ENCODE measurements at places on chromosomes 7 and 10.

DNA sequence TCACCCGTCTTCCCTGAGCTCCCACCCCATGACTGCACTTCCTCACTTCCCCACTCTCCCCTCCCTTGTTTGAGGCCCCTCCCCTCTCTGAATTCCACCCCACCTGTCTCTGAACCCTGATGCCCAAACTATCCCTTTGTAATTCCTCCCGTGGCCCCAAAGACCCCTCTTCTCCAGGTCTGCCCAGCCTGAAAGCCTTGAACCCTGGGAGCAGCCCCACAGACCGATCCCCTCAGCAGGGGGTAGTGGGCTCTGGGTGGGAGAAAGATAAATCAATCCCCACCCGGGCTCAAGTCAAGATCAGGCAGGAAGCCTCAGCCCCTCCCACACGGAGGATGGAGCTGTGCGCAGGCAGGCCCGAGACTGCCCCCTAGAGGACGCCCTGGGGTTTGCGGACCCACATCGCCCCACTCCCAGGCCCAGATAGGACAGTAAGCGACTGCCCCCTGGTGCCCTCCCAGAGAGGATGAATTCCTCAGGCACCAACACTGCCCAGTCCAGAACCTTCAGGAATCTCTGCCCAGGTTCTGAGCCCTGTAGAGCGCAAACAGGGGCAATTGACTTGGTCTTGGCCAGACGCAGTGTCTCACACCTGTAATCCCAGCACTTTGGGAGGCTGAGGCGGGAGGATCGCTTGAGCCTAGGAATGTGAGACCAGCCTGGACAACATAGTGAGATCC, 11.7 kb downstream of the HSPB1 start:
- DNase-seq, result peak; percentile 95

GRCh38 chr7:155172141-155172540, 102.0 kb downstream of the HTR5A start:
- DNase-seq, result no peak

GRCh38 chr7:63925626-63926460, 72.8 kb upstream of the ZNF722 start:
- peak; percentile 97 for DNase-seq

GRCh38 chr7:41832941-41833340, 130.1 kb upstream of the INHBA start:
- no peak for DNase-seq

DNA sequence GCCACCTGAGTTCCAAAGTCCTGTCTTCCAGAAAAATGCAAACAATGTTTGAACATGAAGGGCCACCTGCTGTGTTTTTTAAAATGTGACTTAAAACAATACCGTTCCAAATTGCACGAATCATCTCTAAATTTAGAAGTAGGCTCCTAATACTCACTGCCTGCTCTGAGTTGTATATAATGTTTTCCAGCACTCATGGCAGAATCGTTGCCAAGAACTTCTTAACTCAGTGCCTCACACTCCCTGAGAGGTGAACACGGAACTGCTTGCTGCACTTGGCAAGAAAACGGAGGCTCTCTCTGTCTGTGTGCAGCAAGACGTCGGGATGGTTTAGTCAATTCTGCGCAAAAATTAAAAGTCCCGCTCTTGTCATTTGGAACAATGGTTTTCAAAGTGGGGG, 757.3 kb upstream of the AUTS2 start:
- no peak for DNase-seq

- DNase-seq, result no peak
These were observed 6.3 kb upstream of the KCNMA1 start for GRCh38 chr10:77643795-77644468.

DNA sequence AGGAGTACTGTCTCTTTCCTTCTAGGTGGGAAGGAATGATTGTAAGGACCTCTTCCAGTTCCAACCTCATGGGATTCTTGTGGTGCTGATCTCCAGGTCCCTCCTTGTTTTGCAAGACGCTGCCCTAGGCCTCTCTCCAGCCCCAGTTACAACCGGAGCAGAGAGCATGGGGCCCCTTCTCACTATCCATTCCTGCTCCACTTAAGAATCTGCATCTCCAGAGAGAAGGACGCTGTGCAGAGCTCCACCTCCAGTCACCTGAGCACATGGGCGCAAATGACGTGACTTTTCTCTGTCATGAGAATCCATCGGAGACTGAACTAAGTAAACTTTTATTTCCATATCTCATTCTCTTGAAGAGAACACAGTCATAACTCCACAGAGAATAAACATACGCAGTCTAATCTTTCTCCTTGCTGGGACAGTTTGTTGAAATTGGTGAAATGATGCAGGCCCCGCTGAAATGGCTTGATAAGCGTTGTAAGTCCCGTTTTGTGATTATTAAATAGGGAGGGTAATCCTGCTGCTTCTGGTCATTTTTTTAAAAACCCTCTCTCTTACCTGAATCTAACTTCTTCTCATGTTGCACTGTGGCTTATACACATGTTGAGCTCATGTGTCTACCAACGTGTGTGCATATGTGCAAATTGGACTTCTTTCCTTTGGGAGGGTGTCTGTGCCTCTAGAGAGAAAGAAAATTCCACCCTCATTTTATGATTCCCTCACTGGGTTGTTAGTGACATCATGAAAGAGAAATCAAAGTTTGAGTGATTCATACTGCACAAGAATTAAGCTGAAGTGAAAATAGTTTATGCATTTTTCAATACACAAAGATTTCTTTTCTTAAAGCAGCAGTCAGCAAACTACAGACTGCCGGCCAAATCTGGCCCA, 133.2 kb upstream of the TBX20 start:
- no peak for DNase-seq

- DNase-seq, result no peak
These were observed 219.2 kb upstream of the HDAC9 start for GRCh38 chr7:18276380-18276779.

GRCh38 chr10:4825868-4826791, at the start of gene AKR1E2:
Gene AKR1E2, plus strand, starts transcription at chr10:4826207. Its CDS starts 118 bp downstream, at chr10:4826325.
- peak; percentile 24 for DNase-seq

DNA sequence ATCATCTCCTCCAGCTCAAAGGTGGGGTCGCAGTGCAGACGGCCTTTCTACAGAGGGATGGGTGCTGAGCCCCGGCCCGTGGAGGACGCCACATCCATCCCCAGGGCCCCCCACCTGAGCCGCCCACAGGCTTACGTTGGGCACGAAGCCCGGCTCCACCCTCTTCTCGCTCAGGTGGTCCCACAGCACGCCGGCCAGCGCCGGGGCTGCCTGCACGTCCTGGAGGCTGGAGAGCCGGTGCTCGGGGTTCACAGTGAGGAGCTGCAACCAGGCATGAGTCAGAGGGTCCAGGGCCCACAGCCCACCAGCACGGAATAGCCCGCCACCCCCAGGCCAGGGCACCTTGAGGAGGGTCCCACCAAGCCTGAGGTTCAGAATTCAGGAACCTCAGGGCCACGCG, 36.0 kb downstream of the DPYSL4 start:
- DNase-seq, result no peak

DNA sequence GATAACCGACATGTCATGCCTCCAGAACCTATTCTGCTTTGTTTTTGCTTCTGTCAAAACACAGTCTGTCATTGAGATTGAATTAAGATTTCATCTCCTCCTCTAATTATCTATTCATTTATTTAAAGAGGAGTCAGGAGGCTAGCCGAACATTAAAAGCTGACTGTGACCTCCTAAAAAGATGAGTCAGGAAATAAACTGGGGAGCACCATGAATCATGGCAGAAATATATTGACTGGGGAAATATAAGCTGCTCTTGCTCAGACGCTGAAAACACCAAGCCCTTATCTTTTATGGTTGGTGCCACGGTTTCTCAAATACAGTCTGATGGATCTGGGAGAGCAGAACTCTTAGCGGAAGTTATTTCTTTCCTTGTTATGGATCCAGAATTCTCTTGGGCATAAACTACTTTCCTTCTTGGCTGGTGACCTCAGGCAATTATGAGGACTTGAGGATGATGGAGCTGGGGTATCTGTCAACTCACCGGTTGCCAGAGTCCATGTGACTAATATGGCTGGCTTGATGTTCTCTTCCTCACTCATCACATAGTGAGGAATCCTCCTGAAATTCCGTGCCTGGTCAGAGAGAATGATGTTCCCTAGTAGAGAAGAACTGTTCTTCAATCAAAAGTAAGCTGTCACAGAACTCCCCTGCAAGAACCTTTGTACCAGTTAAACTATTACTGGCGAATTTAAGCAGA, 307.6 kb upstream of the PHYHIPL start:
- DNase-seq, result no peak

DNA sequence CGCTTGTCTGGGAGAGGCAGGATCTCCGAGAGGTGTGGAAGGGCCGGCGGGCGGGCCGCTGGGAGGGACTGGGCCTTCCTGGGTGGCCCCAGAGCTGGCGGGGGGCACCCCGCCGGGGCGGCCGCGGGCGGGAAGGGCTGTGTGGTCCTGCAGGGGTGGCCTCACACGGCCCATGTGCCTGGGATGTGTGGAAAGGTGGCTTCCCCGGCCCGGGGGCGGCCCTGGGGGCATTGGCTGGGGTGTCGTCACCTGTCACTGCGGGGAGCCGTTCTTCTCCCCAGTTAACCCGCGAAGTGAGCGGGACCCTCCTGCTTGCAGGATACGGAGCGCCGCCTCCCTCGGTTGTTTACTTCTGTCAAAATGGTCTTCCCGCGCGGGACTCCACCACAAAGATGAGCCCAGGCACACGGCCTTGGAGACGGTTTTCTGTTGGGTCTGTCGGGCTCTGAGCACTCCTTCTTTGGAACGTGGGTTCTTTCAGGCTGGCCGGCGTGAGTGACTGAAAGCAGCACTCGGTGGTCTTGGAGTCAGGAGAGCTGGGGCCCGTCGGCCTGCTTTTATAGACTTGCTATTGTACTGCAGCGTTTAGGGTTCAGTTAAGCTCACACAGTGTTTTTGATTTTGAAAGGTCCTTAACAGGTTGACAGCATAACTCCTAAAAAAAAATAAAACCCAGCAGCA, 700 bp downstream of the SMC3 start:
- DNase-seq, result peak; percentile 31

GRCh38 chr7:28711114-28711513, 247.0 kb downstream of the TRIL start:
- DNase-seq, result no peak

- no peak for DNase-seq
These were observed 277.4 kb upstream of the LYZL1 start for GRCh38 chr10:29011516-29011915.

GRCh38 chr7:152395112-152395511, 40.7 kb downstream of the KMT2C start:
- DNase-seq, result no peak

DNA sequence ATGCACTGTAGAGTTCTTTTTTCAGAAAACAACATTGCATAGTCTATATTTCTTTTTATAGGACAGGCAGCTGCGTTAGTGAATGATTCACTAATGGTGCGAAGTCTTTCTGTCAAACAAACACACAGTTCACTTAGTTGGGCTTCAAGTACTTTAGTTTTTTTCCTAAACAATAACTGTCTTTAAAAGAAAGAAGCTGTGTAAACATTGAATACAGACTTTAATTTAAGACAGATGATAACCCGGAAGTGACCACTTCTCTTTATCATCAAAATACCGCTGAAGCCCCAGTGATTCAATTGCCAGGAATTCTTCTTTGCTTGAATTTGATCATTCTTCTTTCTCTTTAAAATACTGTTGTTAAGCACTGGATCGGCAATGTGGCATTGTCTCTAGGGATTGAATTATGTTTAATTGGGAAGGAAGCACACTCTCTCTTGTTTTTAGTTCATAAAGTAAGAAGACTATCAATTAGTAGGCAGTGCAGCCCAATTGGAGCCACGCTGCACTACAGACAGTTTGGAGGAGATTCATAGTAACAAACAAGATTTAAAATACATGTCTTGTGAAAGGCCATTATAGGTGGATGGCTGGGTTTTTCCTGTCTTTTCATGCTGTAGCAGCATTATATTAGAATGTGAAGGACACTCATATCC, 30.4 kb downstream of the CNTNAP2 start:
- no peak for DNase-seq

GRCh38 chr7:121793716-121794115, 79.2 kb upstream of the PTPRZ1 start:
- DNase-seq, result no peak

DNA sequence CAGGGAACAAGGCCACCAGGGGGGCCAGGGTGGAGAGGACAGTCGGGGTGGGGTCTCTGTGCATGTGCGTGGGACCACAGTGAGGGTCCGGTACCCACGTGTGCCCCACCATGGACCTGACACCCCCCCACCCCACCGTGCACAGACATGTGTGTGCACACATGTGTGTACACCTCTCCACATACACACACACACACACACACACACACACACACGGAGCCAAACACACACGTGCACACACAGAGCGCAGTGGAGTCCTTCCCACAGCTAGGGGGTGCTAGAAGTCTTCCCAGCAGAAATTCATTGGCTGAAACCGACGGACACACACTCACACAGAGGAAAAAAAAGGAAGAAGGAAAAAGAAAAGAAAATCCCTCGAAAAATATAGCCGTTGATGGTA, 42.8 kb upstream of the GNA12 start:
- DNase-seq, result peak; percentile 47

DNA sequence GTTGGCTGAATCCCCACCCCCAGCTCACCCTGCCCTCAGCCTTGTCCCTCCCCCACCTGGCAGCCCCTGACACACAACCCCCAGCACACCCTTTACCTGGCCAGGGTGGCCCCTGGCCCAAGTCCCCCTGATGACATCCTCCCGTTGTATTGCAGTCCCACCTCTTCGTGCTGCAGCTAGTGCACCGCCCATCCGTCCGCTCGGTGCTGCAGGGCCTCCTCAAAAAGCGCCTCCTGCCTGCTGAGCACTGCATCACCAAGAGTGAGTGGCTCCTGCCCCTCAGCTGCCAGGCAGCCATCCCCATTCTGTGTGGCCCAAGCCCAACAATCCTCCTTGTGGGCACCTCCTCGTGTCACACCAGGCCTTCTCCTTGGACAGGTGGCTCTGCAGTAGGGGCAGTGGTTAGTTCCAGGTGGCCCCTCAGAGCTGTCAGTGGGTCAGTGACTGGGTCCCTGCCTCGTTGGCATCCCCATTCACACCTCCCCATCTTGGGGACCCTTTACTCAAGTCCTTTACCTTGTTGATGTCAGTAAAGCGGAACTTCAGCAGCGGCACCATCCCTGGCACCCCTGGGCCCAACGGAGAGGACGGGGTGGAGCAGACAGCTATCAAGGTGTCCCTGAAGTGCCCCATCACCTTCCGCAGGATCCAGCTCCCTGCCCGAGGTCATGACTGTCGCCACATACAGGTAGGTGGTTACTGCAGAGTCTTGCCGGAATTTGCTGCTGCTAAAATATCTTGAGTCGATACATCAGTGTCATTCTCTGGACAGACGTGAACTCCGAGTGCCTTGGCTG, 14.3 kb downstream of the ZMIZ2 start:
- DNase-seq, result no peak

DNA sequence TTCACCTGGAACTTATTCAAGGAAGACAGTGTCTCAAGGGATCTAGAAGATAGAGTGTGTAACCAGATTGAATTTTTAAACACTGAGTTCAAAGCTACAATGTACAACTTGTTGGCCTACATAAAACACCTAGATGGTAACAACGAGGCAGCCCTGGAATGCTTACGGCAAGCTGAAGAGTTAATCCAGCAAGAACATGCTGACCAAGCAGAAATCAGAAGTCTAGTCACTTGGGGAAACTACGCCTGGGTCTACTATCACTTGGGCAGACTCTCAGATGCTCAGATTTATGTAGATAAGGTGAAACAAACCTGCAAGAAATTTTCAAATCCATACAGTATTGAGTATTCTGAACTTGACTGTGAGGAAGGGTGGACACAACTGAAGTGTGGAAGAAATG, 10.9 kb downstream of the IFIT3 start:
- no peak for DNase-seq

GRCh38 chr10:77415313-77415960, 222.2 kb downstream of the KCNMA1 start:
- DNase-seq, result no peak

- no peak for DNase-seq
These were observed 36.5 kb downstream of the GRID1 start for GRCh38 chr10:86329896-86330680.

Measured in globus pallidus (tissue), 1 donor.